ENCODE measurements at places on chromosomes 7 and 10. TPM values are rescaled to one million over a fixed set of nuclear protein-coding genes. Genes with fewer than 3 reads are reported as not detected.

GRCh38 chr7:85396676-85397075 lies 209.8 kb upstream of the SEMA3D start:
- no peak for DNase-seq
- no peaks in the 10 kb centered on the region for H3K36me3 ChIP-seq
- H3K4me1 ChIP-seq, result no peaks in the 10 kb centered on the region
- no peak overlapping the region for H3K4me3 ChIP-seq
- H3K27me3 ChIP-seq, result no peaks in the 10 kb centered on the region

GRCh38 chr10:26779176-26779860 lies 81.4 kb downstream of the ABI1 start:
- no peaks in the 10 kb centered on the region for H3K27me3 ChIP-seq
- no peak overlapping the region for H3K27ac ChIP-seq
- H3K36me3 ChIP-seq, result no peaks in the 10 kb centered on the region
- no peak overlapping the region for H3K4me3 ChIP-seq

DNA sequence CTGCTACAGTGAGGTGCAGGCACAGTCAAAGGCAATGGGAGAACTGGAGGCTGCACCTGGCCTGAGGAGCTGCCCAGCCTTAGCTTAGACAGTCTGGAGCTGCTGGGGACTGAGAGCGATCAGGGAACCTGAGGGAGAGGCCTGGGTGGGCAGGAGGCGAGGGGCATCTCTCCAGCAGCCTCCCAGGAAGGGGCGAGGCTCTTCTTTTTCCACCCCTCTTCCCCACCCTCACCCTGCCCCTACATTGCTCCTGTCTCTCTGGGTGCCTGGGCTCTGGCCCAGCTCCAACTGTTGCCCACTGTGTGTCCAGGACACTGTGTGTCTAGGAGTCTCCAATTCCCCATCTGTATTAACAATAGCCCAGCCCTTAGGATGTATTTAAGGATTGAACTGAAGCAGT lies 36.9 kb downstream of the TBATA start:
- peaks cover 6% of the 10 kb centered on the region for H3K4me1 ChIP-seq
- H3K27me3 ChIP-seq, result no peaks in the 10 kb centered on the region
- DNase-seq, result peak; percentile 25
- H3K4me3 ChIP-seq, result no peak overlapping the region
- no peaks in the 10 kb centered on the region for H3K36me3 ChIP-seq

MLLT10 gene
- total RNA-seq, result 48.8 TPM

- H3K4me3 ChIP-seq, result no peak overlapping the region
- H3K27ac ChIP-seq, result no peak overlapping the region
- no peaks in the 10 kb centered on the region for H3K4me1 ChIP-seq
- H3K27me3 ChIP-seq, result no peaks in the 10 kb centered on the region
Measured at GRCh38 chr10:94349327-94349726, 13.4 kb downstream of the NOC3L start.

- no peaks in the 10 kb centered on the region for H3K4me1 ChIP-seq
- H3K4me3 ChIP-seq, result no peak overlapping the region
- no peak for DNase-seq
- peaks cover 52% of the 10 kb centered on the region for H3K36me3 ChIP-seq
- H3K27me3 ChIP-seq, result no peaks in the 10 kb centered on the region
- H3K27ac ChIP-seq, result no peak overlapping the region
Measured at GRCh38 chr7:55147736-55148135, 128.9 kb downstream of the EGFR start.

- peaks cover 28% of the 10 kb centered on the region for H3K4me1 ChIP-seq
- H3K27ac ChIP-seq, result peak overlapping the region; percentile 70
- no peaks in the 10 kb centered on the region for H3K27me3 ChIP-seq
- peak overlapping the region; percentile 64 for H3K4me3 ChIP-seq
- no peak for DNase-seq
- H3K36me3 ChIP-seq, result no peaks in the 10 kb centered on the region
Measured at GRCh38 chr10:102460836-102461186, 9.5 kb upstream of the C10orf95 start.

DNA sequence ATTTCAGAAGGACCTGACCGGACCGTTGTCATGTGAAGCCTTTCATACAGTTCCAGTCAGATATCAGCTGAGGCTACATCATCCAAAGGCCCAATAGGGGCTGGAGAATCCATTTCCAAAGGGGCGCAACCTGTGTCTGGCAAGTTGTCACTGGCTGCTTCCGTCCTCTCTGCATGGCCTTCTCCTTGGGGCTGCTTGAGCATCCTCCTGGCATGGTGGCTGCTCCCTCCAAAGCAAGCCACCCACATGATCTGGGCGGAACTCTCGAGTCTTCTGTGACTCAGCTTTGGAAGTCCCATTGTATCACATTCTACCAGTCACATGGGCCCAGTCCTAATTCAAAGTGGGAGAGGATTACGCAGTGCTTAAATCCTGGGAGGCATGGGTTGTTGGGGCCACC lies 207.0 kb upstream of the SHH start:
- no peaks in the 10 kb centered on the region for H3K4me1 ChIP-seq
- no peaks in the 10 kb centered on the region for H3K27me3 ChIP-seq
- no peak overlapping the region for H3K27ac ChIP-seq
- H3K36me3 ChIP-seq, result no peaks in the 10 kb centered on the region

GRCh38 chr7:134419085-134419484 lies 39.8 kb downstream of the AKR1B1 start:
- H3K4me3 ChIP-seq, result no peak overlapping the region
- no peak for DNase-seq
- no peaks in the 10 kb centered on the region for H3K4me1 ChIP-seq
- no peak overlapping the region for H3K27ac ChIP-seq
- no peaks in the 10 kb centered on the region for H3K36me3 ChIP-seq

GRCh38 chr7:118054529-118054928 lies 129.4 kb upstream of the LSM8 start:
- H3K36me3 ChIP-seq, result no peaks in the 10 kb centered on the region
- no peak overlapping the region for H3K4me3 ChIP-seq
- no peak for DNase-seq
- H3K27ac ChIP-seq, result no peak overlapping the region

PARD3 gene
- total RNA-seq, result 34.1 TPM

DNA sequence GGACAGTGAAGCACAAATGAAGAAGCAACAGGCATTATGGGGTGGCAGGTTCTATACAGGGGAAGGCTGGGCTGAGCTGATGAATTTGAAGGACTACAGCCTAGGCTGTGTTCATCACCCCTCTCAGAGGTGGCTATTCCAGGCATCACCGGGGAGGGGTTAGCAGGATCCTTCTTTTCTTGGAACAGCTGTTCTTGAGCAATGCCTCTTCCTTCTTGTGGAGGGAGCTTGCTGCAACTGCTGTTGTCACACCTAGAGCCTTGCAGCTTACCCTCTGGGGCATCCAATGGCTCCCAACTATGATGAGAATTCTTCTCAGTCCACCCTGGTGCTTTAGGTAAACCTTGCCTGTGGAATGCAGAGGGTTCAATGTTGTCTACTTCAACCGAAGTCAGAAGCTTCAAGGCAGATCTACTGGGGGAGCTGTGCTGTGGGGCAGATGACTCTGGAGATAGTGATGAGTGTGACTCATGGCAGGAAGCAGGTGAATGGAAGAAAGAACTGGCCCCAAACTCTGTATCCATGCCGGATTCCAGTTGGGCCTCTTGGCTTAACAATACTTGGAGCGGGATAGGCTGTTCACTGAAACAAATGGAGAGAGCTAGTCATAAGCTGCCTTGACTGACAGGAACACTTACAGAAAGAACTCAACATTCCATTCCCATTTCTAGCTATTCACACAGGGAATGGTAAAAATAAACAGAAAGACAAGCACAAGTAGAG lies 21.5 kb upstream of the PPP3CB start:
- no peaks in the 10 kb centered on the region for H3K4me1 ChIP-seq
- H3K27ac ChIP-seq, result no peak overlapping the region
- H3K27me3 ChIP-seq, result no peaks in the 10 kb centered on the region
- no peak for DNase-seq
- no peak overlapping the region for H3K4me3 ChIP-seq
- peaks cover 79% of the 10 kb centered on the region for H3K36me3 ChIP-seq

DNA sequence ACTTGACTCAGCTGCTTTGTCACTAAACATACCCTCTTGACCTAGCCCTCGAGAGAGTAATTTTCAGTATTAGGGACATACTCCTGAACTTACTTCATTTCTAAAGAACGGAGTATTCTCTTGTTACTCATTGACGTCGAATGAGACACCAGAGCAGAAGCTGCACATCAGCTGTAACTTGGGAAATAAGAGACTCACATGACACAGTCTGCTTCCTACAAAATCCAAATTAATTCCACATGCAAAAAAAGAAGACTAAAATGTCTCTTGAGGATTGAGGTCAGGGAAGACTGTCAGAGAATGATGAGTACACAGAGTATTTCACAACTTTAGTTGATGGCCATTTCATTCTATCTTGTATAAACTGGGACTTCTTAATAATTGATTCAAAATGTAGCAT lies 114.7 kb upstream of the EGFR start:
- H3K4me3 ChIP-seq, result no peak overlapping the region
- H3K27me3 ChIP-seq, result no peaks in the 10 kb centered on the region
- no peak for DNase-seq
- no peak overlapping the region for H3K27ac ChIP-seq

- no peak overlapping the region for H3K27ac ChIP-seq
- no peak for DNase-seq
- H3K27me3 ChIP-seq, result no peaks in the 10 kb centered on the region
- H3K4me1 ChIP-seq, result peaks cover 8% of the 10 kb centered on the region
- no peak overlapping the region for H3K4me3 ChIP-seq
Measured at GRCh38 chr10:86693721-86694369, 25.5 kb downstream of the LDB3 start.

- H3K27me3 ChIP-seq, result no peaks in the 10 kb centered on the region
- H3K36me3 ChIP-seq, result no peaks in the 10 kb centered on the region
- no peak for DNase-seq
- H3K4me1 ChIP-seq, result no peaks in the 10 kb centered on the region
- no peak overlapping the region for H3K4me3 ChIP-seq
- H3K27ac ChIP-seq, result no peak overlapping the region
Measured at GRCh38 chr10:69994262-69994661, 58.4 kb upstream of the MACROH2A2 start.

GRCh38 chr7:17500736-17501135 lies 202.3 kb downstream of the AHR start:
- H3K4me3 ChIP-seq, result no peak overlapping the region
- no peaks in the 10 kb centered on the region for H3K27me3 ChIP-seq
- H3K36me3 ChIP-seq, result no peaks in the 10 kb centered on the region
- H3K27ac ChIP-seq, result no peak overlapping the region

DNA sequence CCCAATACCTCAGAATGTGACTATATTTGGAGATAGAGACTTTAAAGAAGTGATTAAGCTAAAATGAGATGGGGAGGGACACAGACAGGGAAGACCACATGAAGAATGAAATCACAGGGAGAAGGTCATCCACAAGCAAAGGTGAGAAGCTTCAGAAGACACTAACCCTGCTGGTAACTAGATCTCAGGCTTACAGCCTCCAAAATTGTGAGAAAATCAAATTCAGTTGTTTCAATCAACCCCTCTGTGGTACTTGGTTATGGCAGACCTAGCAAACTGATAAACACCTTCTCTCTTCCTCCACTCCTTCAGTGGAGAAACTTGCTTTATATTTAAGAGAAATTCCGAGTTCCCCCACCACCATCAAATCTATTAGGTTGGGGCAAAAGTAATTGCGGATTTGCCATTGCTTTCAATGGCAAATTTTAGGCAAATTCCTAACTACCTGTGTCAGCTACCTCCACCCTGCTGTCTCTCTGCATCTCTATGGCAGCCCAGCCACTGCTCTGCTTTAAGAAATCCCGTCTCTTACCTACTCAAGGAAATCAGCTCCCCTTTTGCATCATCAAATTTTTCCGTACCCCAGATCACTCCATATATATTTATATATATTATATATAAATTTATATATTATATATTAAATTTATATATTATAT lies 38.2 kb downstream of the SEMA3E start:
- H3K36me3 ChIP-seq, result no peaks in the 10 kb centered on the region
- H3K4me3 ChIP-seq, result no peak overlapping the region
- no peak for DNase-seq
- no peak overlapping the region for H3K27ac ChIP-seq
- no peaks in the 10 kb centered on the region for H3K4me1 ChIP-seq

- H3K27ac ChIP-seq, result no peak overlapping the region
- no peaks in the 10 kb centered on the region for H3K36me3 ChIP-seq
- no peak overlapping the region for H3K4me3 ChIP-seq
- no peaks in the 10 kb centered on the region for H3K4me1 ChIP-seq
- no peaks in the 10 kb centered on the region for H3K27me3 ChIP-seq
- no peak for DNase-seq
Measured at GRCh38 chr10:86642499-86642898, 11.8 kb upstream of the OPN4 start.

DNA sequence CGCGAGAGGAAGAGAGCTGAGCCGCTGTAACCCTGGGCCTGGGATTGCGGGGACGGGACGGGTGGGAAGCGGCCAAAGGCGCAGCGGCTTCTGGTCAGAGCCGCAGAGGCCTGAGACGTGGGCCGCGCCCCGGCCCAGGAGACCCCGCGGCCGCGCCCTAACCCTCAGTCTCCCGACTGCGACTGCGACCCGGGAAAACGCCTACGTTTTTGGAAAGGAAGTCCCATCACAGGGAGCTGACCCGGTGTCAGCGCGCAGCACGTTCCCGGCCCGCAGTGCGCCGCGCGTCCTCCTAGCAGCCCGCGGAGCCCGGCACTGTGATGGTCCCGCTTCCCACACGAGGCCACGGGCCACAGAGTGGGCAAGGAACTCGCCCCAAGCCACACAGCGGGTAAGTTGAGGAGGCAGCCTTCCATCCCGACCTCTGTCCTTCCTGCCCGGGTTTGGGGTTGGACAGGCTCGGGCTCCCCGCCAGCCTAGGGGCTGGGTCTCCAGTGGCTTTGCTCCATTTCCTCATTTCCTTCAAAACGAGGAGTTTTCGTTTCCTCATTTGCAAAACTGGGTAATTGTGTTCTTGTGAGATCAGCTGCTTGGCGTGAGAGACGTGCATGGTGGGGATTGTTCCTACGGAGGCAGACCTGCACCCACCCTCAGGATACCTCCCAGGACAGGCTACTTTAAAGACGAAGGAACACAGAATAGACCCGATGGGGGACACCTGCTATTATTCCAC lies 1.2 kb downstream of the GPNMB start:
- peak overlapping the region; percentile 74 for H3K27ac ChIP-seq
- no peaks in the 10 kb centered on the region for H3K4me1 ChIP-seq
- peak; percentile 74 for DNase-seq
- peaks cover 19% of the 10 kb centered on the region for H3K27me3 ChIP-seq

- no peaks in the 10 kb centered on the region for H3K27me3 ChIP-seq
- peaks cover 43% of the 10 kb centered on the region for H3K4me1 ChIP-seq
- DNase-seq, result no peak
- H3K27ac ChIP-seq, result no peak overlapping the region
Measured at GRCh38 chr10:33252794-33253203, 81.7 kb downstream of the NRP1 start.

- no peak for DNase-seq
- peak overlapping the region; percentile 89 for H3K4me3 ChIP-seq
- H3K36me3 ChIP-seq, result no peaks in the 10 kb centered on the region
- no peaks in the 10 kb centered on the region for H3K27me3 ChIP-seq
Measured at GRCh38 chr10:13100349-13101294, 659 bp downstream of the OPTN start.

DNA sequence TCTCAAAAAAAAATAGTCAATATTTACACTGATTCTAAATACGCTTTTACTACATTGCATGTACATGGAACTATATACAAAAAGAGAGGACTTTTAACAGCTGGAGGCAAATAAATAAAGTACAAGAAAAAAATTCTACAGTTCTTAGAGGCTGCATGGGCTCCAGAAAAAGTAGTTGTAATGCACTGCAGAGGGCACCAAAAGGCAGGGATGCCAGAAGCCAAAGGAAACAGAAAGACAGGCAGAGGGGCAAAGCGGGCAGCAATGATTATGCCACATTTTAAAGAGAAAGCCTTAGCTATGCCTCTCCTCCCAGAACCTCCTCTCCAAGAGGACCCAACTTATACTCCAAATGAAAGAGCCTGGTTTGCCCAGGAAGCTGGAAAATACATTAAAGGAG lies 11.6 kb upstream of the ADCK2 start:
- H3K4me1 ChIP-seq, result peaks cover 16% of the 10 kb centered on the region
- no peak overlapping the region for H3K27ac ChIP-seq
- H3K4me3 ChIP-seq, result no peak overlapping the region
- no peaks in the 10 kb centered on the region for H3K27me3 ChIP-seq
- H3K36me3 ChIP-seq, result no peaks in the 10 kb centered on the region

Measured in lower lobe of right lung (tissue), 2 donors.